Stimulated activated CD8-positive, alpha-beta memory T cell treated with anti-CD3 and anti-CD28 coated beads, Interleukin-4, amount 100 ng/mL, for 1 hour (primary cell): ENCODE measurements at places on chromosomes 6 and 20.

GRCh38 chr6:167030222-167031072 is 31.2 kb downstream of the CEP43 start:
- no peak for DNase-seq

GRCh38 chr20:11270566-11270965 is 596.8 kb upstream of the JAG1 start:
- DNase-seq, result no peak

- DNase-seq, result no peak
These were observed 248.5 kb downstream of the THBS2 start for GRCh38 chr6:169005166-169005565.

DNA sequence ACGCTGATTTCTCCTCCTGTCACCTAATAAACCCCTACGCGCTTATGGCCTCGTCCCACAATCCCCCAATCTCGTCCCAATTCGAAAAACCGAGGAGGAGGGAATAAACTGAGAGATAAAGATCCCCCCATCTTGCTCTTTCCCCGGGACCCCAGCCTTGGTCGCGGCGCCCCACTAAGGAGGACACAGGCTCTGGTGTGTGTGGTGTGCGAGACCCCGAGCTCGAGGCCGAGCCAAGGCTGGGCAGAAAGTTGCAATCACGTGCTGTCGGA is 1.3 kb upstream of the NR2E1 start:
- DNase-seq, result no peak

GRCh38 chr6:158387036-158387435 is 74.8 kb downstream of the TULP4 start:
- no peak for DNase-seq

GRCh38 chr20:60631585-60632287 is 620.3 kb upstream of the CDH4 start:
- no peak for DNase-seq

DNA sequence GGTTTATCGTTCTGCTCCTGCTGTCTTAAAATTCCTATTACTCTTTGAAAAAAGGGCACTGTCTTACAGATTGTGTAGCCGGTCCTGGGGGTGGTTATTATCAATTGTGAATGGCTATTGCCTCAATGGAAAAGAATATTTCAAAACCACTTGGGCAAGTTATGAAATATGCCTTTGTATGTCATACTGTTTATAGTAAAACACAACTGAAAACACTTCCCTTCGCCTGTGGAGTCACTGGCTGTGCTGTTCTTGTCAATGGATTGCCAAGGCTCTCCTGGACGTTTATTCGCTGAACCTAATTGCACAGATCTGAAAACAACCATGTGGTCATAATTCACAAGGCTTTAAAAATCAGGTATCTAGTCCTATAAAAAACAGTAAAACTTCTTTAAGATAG is 47.8 kb upstream of the TAGAP start:
- no peak for DNase-seq

- no peak for DNase-seq
These were observed 559.6 kb upstream of the NRSN1 start for GRCh38 chr6:23566418-23566817.

DNA sequence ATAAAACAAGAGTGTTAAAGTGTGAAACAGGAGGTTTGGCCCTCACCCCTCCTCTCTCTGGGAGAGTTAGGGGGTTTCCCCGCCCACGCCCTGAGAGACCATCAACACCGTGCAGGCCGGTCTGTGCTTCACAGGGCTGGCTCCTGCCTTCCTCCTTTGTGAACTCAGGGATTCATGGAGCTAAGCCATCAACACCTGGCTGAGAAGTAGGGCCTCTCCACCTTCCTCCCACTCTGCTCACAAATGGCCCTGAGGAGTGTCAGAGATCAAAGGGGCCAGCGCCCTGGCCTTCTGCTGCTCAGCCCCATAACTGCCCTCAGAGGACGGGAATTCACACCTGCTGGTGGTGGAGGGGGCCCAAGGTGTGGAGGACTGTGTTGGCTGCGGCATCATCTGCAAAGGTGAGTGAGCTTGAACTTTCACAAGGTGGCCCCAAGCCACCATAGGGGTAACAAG is 88.6 kb downstream of the PSMB1 start:
- DNase-seq, result no peak

DNA sequence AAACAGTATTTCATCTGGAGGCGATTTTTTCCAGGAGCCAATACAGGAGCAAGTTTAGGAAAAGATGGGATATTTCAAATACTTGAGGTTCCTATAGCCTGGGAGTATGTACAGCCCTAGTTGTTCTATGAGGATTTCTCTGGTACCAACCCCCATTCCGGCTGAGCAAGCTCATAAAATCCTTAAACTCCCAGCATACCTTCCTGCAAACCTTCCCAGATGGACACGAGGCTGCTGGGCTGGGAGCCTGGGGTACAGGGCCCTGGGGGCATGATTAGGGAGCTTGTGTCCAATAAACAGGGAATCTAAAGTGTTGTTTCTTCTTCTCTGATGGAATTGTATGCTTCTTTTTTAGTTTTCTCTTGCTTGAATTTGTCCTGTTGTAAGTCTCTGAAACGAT is 1.5 kb downstream of the PRRC2A start:
- no peak for DNase-seq

DNA sequence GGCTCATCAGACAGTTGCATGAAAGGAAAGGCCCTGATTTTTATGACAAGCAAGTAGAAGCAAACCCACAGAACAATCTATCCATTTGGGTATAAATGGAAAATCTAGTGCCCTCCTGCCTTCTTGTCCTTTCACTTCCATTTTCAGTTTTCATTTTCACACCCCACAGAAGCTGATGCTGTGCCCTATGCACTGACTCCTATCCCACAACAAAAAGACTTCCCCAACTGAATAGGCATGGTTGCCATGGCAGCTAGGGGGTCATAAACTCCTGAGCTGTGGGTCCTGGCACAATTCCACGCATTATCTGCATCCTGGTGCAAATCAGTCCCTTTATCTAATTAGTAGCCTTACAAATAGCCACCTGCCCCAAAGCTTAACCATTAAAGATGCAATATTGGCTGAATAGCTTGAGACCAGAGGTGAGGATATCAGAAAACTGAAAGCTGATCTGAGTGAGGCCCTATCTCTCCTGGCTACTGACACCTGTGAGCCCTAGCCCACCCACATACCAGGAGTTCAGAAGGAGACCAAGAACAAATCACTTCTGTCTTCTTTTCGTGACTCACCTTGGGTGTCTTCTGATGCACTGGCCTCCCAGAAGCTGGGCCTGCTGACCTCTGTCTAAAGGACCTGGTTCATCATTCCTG is 34.9 kb upstream of the HEY2 start:
- DNase-seq, result no peak

DNA sequence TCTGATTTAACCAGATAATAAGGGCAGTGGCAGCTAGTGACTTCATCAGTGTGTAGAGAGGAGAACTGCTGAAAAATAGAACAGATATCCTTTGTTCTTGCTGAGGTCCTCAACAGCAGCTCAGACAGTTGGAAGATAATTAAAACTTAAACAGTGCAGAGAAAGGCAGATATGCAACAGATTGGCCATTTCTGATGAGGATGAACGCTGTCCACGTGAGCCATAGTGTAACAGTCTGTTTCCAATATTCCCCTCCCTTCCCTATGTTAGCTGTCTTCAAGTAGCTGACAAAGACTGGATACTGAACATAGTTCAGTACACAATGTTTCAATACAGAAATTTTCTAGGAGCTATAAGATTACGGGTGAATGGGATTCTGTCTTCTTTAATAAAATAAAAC is 291.4 kb downstream of the BTBD9 start:
- no peak for DNase-seq

DNA sequence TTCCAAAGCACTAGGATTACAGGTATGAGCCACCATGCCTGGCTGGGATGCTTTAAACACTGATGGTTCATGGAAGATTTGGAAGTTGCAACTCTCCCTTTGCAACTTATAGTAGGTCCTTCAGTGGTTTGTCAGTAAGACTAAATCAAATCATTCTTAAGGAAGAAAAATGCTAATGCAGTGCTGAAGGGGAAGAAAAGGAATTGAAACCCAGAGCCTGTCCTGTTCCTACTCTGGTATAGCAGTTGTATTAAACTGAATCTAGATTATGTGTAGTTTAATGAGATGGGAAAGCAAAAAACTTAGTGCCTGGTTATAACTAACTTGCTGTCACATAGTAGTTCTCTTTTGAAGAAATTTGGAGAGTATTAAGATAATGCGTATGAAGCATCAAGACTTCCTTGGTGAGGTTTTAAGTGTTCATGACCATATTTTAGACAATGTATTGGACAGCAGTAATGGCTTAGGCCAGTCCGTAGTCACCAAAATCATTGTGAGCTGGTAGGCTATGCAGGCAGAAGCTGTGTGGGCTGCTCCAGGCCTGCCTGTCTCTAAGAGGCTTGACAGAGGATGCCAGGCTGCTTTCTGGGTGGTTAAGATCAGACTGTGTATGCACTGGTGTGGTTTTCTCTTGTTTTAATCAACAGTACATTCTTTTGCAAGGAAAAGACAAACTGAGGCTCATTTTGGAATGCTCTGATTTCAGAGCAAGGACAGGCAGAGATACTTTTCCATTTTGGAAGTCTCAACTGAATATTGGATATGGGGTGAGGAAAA is 14.0 kb downstream of the PAQR8 start:
- DNase-seq, result no peak

GRCh38 chr20:3865887-3866407 is 19.3 kb downstream of the MAVS start:
- DNase-seq, result no peak

DNA sequence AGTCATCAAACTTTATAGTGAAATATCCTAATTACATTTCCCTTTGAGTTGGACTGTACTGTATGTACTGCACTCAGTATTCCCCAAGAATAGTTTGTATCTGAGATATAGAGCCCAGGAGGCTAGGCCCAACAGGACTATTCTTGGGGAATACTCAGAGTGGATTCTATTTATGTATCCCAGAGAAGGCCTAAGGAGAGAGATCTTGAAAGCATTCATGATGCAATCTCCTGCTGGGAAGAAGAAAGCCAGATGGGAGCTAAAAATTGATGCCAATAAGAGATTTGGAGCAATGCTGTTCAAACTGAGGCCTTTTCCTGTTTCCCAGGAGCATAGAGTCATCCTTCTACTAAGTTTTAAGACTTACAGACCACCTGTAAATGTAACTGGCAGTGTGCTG is 452.1 kb upstream of the PLCB4 start:
- DNase-seq, result no peak

DNA sequence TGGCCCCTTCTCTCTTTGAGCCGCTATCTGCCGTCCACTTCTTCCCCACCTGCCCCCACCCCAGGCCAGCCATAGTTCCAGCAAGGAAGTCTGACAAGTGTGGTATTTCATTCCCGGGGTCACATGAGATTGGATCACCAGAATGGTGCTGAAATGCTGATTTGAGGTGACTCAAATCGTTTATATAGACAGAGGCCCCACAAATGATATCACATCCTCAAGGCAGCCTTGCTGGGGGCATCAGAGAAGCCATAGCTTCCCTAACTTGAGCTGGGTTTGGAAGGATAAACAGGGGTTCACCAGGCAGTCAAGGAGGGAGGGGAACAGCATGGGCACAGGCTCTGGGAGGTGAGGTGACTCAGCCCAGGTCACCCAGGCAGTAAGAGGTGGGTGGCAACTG is 9.9 kb downstream of the SDCBP2 start:
- no peak for DNase-seq

DNA sequence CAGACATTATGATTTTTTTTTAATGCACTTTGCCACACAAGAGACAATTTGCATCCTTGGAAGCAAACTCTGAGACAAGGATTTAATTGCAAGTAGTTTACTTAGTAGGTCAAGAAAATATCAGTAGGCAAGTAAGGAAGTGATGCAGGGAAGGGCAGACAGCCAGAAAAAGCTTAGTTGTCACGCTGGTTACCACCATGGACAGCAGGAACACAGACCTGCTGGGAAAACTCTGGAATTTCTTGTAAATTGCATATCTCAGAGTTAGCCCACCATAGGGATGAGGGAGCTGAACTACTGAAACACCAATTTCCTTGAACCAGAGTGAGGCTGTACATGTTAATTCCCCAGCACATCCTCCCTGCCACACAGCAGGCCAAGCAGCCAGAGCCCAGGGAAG is 92.7 kb downstream of the L3MBTL3 start:
- no peak for DNase-seq

DNA sequence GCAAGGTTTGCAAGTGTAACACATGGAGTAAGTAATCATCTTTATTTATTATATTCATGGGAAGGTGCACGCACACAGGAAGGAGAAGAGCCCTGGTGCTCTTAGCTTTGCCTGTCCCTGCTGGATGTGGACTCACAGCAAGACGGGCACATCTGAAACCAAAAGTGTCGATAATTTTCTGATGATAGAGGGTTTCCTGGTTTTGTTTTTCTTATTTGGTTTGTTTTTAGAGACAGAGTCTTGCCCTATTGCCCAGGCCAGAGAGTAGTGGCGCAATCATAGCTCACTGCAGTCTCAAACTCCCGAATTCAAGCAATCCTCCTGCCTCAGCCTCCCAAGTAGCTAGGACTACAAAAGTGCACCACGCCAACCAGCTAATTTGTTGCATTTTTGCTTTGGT is 7.8 kb upstream of the KHDC1L start:
- DNase-seq, result no peak

- DNase-seq, result no peak
These were observed 122.2 kb upstream of the MYLIP start for GRCh38 chr6:16006681-16007080.

DNA sequence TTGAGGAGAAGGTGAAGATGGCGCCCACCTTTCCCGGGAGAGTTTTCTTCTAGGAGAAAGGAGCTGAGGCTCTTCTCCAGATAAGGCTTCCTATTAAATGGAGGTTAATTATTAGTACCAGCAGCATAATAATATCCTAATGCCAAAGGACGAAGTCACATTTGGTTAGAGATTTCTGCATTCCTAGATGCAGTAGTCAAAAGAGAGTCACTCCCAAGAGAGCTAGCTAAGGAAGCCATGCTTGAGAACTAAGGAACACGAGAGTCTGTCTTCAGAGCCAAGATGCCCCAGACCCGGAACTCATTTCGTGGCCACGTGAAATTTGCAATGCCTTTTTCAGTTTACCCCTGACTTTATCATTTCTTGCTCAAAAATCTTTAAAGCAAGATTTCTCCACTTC is 132.7 kb downstream of the TSHZ2 start:
- no peak for DNase-seq

GRCh38 chr20:3934624-3935023 is 45.4 kb downstream of the PANK2 start:
- no peak for DNase-seq

DNA sequence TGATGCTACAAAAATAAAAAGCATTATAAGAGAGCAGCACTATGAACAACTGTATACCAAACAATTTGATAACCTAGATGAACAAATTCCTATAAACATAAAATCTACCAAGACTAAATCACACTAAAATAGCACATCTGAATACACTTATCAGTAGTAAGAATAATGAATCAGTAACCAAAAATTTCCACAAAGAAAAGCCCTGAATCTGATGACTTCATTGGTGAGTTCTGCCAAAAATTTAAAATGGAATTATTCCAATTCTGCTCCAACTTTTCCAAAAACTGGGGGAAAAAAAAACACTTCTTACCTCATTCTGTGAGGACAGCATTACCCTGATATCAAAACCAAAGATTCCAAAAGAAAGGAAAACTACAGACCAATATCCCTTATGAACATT is 206.2 kb downstream of the WDR27 start:
- no peak for DNase-seq

GRCh38 chr20:14801591-14802325 is 464.3 kb upstream of the FLRT3 start:
- DNase-seq, result no peak
